Karpas-422 (cell line): ENCODE measurements at places on chromosomes 13 and 19.
A peak's percentile ranks its signal among the peaks of the same experiment; 100 is the strongest.

DNA sequence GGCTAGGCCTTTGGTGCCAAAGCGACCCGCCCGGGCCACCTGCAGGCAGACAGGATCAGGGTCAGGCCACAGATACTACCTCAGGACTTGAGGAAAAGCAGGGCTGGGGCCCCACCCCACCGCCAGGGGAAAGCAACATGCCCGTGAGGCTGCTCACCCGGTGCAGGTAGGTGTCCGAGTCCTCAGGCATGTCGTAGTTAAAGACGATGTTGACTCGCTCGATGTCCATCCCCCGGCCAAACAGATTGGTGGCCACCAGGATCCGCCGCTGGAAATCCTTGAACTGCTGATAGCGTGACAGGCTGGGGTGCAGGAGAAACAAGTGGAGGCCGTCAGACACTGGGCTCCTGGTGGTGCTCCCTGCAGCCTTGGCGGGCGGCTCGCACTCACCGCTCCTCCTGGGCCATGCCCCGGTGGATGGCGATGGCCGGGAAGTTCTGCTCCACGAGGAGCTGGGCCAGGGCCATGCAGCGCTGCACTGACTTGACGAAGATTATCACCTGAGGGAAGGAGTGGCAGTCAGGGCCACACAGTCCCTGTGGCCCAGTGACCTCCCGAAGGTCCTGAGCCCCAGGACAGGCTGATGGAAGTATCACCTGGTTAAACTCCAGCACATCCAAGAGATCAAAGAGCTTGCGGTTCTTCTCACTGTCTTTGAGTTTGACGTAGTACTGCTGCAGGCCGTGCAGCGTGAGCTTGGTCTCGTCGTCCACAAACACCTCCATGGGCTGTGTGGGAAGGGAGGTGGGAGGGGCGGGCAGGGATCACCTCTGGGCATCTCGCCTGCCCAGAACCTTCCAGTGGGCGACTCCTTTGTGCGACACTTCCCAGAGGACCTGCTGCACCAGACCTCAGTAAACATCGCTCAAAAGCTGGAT lies 9.8 kb downstream of the DDX39A start:
- no peaks in the 10 kb centered on the region for H3K27me3 ChIP-seq
- peaks cover 43% of the 10 kb centered on the region for H3K4me1 ChIP-seq
- no peak overlapping the region for H3K4me3 ChIP-seq
- no peak for DNase-seq
- peaks cover 25% of the 10 kb centered on the region for H3K36me3 ChIP-seq

DNA sequence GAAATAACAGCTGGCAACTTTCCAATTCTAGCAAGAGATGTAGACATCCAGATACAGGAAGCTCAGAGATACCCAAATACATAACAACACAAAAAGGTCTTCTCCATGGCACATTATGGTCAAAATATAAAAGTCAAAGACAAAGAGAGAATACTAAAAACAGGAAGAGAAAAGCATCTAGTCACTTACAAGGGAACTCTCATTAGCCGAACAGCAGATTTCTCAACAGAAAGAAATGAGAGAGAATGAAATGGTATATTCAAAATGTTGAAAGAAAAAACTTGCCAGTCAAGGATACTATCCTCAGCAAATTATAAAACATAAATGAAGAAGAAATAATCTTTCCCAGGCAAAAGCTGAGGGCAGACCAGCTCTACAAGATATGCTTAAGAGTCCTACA lies 12.4 kb downstream of the ZNF780A start:
- no peak for DNase-seq
- H3K36me3 ChIP-seq = peaks cover 99% of the 10 kb centered on the region
- no peaks in the 10 kb centered on the region for H3K27me3 ChIP-seq
- H3K4me1 ChIP-seq = no peaks in the 10 kb centered on the region

- peaks cover 9% of the 10 kb centered on the region for H3K4me1 ChIP-seq
- no peak overlapping the region for H3K27ac ChIP-seq
- H3K36me3 ChIP-seq = peaks cover 10% of the 10 kb centered on the region
- H3K4me3 ChIP-seq = no peak overlapping the region
- H3K27me3 ChIP-seq = no peaks in the 10 kb centered on the region
Observed at GRCh38 chr19:16676101-16676798, 15.3 kb downstream of the TMEM38A start.

DNA sequence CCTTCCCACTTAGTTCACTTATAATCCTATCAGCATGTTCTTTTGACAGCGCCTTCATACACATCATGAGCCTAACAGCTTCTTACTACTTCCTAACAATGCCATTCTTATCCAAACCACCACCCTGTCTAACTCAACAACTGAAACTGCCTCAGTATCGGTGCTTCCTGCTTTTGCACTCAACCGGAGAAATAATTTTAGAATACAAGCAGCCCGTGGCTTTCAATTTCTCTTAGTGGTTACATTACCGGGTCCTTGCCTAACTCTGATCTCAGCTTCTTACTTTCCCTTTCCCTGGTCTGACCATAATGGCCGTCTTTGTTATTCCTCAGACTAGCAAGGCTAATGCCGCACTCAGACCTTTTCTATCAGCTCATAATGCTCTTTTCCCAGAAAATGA lies 17.0 kb downstream of the ZFP82 start:
- no peak overlapping the region for H3K27ac ChIP-seq

DNA sequence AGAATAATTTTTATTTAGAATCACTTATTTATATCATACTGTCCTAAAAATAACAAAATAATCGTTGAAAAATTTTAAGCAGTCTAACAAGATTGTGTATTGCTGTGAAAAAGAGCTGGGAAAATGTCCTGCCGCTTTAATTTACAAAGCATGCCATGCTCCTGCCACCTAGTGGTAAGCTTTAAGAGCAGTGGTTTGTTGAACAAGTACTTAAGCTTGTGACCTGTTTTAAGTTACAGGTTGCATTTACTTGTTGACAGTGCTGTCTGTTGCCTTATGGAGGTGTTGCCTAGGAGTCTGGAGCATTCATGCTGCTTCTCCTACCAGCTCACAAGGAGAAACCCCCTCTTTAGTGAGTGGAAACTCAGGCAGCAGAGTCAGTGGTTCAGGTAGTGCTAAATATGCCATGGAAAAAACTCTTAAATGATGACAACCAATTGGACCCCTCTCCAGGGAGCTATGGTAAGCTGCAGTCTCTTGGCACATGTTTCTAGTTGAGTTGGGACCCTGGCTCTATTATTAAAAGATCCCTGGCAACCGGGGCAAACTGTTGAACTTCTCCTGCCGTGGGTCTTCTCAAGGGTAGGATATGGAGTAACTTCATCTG lies 68.4 kb downstream of the SPATA13 start:
- peak; percentile 80 for DNase-seq
- H3K27ac ChIP-seq = no peak overlapping the region
- H3K36me3 ChIP-seq = no peaks in the 10 kb centered on the region
- no peak overlapping the region for H3K4me3 ChIP-seq
- H3K4me1 ChIP-seq = no peaks in the 10 kb centered on the region

DNA sequence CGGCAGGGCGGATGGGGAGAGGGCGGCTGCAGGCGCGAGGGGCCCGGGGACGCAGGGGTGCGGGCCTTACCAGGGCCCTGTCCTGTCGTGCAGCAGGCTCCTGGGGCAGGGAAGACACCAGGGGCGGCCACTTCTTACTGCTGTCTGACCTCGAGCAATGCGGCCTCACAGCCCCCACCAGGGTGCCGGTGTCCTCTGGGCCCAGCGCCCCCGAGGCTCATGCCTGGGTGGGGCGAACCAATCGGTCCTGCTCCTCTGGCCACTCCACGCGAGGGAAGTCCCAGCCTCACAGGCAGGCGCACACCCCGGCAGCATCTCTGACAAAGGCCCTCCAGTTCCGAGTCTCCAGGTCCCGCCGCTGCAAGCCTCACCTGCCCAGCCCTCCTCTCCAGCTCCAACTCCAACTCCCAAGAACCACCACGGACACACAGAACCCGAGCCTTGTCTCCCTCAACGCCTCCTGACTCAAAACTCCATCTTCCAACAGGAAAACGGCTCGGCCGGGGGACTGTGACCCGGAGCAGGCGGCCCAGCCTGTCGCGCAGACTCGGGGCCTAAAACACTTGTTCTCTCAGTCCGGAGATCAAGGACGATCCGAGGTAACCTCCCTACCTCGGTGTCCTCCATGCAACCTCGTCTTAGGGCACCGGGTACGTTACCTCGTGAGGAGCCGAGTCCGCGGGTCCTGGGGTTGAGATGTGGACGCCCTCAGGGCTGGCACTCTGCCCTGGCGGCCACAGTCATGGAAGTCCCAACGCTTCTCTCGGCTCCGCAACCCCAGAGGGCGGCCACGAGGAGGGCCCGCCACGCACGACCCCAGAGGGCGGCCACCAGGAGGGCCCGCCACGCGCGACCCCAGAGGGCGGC lies 6.5 kb downstream of the FGF22 start:
- no peak overlapping the region for H3K4me3 ChIP-seq
- H3K4me1 ChIP-seq = peaks cover 10% of the 10 kb centered on the region
- H3K27ac ChIP-seq = no peak overlapping the region
- no peak for DNase-seq

DNA sequence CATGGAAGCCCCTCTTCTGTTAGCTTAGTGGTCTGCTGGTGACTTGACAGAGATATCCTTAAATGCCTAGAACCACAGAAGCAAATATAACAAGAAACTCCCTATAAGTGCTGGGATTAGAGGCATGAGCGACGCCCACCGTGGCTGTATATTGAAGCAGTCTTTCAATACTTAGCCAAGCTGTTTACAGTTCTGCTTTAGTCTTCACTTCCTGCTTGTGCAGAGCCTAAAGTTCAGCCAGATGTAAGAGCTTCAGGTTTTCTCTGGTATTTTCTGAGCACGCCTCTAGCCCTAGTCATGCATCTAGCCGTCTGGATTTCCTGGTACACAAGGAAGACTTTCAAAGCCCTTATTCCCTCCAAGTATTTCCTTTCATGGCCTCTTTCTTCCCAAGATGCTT lies 28.5 kb downstream of the TRPM4 start:
- H3K36me3 ChIP-seq = no peaks in the 10 kb centered on the region
- DNase-seq = no peak
- H3K4me1 ChIP-seq = no peaks in the 10 kb centered on the region
- peaks cover 2% of the 10 kb centered on the region; the same call in 1 of the 2 replicates for H3K27me3 ChIP-seq

GRCh38 chr13:31433746-31434145 lies 234.0 kb downstream of the B3GLCT start:
- H3K4me1 ChIP-seq = no peaks in the 10 kb centered on the region
- no peaks in the 10 kb centered on the region for H3K36me3 ChIP-seq
- no peaks in the 10 kb centered on the region for H3K27me3 ChIP-seq
- no peak overlapping the region for H3K4me3 ChIP-seq

- H3K27me3 ChIP-seq = no peaks in the 10 kb centered on the region
- DNase-seq = no peak
- no peak overlapping the region for H3K27ac ChIP-seq
- no peak overlapping the region for H3K4me3 ChIP-seq
Observed at GRCh38 chr13:29743201-29743786, 107.1 kb downstream of the UBL3 start.

- DNase-seq = no peak
- H3K36me3 ChIP-seq = no peaks in the 10 kb centered on the region
- no peaks in the 10 kb centered on the region for H3K4me1 ChIP-seq
Observed at GRCh38 chr19:32208060-32208459, 137.3 kb upstream of the ZNF507 start.

DNA sequence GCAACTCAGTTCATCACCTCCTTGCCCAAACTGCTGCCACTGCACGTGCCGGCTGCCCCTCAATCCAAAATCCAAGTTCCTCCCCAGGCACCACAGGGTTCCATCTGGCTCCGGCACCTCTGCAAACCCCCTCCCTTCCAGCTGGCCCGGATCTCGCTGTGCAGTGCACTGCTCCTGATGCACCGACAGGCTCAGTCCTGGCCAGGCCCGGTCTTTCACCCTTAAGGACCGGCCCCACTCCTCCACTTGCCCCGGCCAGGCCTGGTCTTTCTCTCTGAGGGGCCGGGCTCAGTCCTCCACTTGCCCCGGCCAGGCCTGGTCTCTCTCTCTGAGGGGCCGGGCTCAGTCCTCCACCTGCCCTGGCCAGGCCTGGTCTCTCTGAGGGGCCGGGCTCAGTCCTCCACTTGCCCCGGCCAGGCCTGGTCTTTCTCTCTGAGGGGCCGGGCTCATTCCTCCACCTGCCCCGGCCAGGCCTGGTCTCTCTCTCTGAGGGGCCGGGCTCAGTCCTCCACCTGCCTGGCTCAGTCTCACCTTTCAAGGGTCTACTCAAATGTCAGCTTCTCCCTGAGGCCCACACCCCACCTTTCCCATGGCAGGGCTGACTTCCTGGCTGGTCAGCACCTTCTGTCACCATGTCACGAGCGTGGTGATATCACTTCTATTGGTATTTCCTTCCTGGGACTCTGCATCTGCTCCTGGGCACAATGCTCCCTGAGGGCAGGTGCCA lies 6.9 kb downstream of the ZNF787 start:
- H3K27me3 ChIP-seq = no peaks in the 10 kb centered on the region
- H3K27ac ChIP-seq = no peak overlapping the region
- H3K36me3 ChIP-seq = no peaks in the 10 kb centered on the region
- no peak overlapping the region for H3K4me3 ChIP-seq
- no peak for DNase-seq

DNA sequence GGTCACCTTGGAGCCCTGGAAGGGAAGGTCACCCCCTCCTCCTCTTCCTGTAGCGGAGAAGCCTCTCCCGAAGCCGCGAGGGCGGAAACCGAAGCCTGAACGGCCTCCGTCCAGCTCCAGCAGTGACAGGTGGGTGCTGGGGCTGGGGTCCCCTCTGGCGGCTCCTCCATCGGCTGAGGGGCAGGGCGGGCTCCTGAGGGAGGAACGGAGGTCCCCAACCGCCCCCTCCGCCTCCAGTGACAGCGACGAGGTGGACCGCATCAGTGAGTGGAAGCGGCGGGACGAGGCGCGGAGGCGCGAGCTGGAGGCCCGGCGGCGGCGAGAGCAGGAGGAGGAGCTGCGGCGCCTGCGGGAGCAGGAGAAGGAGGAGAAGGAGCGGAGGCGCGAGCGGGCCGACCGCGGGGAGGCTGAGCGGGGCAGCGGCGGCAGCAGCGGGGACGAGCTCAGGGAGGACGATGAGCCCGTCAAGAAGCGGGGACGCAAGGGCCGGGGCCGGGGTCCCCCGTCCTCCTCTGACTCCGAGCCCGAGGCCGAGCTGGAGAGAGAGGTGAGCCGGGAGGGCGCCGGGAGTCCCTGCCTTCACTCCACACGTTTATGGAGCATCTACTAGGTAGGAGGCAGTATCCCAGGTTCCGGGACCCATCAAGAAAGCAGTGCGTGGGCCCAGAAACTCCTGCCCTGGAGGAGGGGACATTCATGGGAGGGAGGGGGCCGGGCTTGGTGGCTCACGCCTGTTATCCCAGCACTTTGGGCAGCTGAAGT lies 22.0 kb downstream of the HDGFL2 start:
- peaks cover 16% of the 10 kb centered on the region for H3K36me3 ChIP-seq
- no peaks in the 10 kb centered on the region; the same call in 1 of the 2 replicates for H3K4me1 ChIP-seq
- no peaks in the 10 kb centered on the region for H3K27me3 ChIP-seq
- H3K27ac ChIP-seq = no peak overlapping the region

DNA sequence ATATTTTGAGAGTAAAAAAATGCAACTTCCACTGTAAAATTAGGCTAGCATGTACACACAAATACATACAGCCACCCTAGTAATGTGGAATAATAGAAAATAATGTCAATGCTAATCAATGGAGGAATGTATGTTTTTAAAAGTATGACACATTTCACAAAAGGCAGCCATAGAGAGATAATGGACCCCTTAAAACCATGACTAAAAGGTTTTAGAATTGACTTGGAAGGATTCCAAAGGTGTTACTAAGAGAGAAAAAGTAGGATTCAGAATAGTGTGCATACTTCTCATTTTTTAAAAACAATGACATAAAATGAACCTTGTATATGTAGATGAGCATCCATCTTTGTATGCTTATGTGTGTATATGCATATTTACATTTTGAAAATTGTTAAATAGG lies 597.9 kb upstream of the PCDH9 start:
- H3K4me3 ChIP-seq = no peak overlapping the region
- DNase-seq = no peak
- no peaks in the 10 kb centered on the region for H3K4me1 ChIP-seq
- H3K36me3 ChIP-seq = no peaks in the 10 kb centered on the region
- H3K27ac ChIP-seq = no peak overlapping the region
